ENCODE measurements at places on chromosomes 7 and 10.

GRCh38 chr10:101237982-101238731 is 8.9 kb upstream of the LBX1 start:
- no peak for DNase-seq

- no peak for DNase-seq
Observed at GRCh38 chr10:51918884-51919325, 219.5 kb upstream of the CSTF2T start.

- no peak for DNase-seq
Observed at GRCh38 chr10:61096056-61096455, 152.1 kb upstream of the RHOBTB1 start.

- DNase-seq: no peak
Observed at GRCh38 chr7:92682330-92682729, 92.1 kb upstream of the FAM133B start.

DNA sequence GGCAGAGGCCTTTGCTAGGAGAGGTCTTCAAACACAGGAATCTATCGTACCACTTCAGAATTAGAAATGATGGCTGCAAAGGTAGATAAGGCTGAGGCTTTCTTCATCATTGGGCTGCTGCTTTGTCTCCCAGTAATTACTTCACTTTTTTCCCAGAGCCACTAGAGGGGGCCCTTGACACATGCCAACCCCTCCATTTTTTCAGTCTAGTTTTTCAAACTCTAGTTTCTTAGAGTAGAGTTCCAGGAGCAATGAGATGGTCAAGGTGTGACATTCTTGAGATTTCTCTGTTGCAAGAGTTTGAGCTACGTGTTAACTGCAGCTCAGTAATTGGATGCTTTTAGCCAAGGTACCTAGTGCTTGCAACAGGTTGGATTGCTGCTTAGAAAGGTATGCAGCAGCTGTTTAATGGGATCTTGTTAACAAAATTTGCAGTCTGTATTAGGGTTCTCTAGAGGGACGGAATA is 33.8 kb upstream of the RBM20 start:
- DNase-seq: no peak
